Stimulated activated CD4-positive, alpha-beta T cell treated with anti-CD3 and anti-CD28 coated beads, TNF-alpha, amount 100 ng/mL, for 4 hours (primary cell): ENCODE measurements at places on chromosomes 13 and 19.

- DNase-seq: no peak
Observed at GRCh38 chr13:52931131-52931530, 82.7 kb upstream of the PCDH8 start.

- DNase-seq: peak; percentile 94
Observed at GRCh38 chr19:39539518-39540332, at the start of gene EID2. Gene EID2, minus strand, starts transcription at chr19:39540161. Its CDS starts 82 bp downstream, at chr19:39540079.

DNA sequence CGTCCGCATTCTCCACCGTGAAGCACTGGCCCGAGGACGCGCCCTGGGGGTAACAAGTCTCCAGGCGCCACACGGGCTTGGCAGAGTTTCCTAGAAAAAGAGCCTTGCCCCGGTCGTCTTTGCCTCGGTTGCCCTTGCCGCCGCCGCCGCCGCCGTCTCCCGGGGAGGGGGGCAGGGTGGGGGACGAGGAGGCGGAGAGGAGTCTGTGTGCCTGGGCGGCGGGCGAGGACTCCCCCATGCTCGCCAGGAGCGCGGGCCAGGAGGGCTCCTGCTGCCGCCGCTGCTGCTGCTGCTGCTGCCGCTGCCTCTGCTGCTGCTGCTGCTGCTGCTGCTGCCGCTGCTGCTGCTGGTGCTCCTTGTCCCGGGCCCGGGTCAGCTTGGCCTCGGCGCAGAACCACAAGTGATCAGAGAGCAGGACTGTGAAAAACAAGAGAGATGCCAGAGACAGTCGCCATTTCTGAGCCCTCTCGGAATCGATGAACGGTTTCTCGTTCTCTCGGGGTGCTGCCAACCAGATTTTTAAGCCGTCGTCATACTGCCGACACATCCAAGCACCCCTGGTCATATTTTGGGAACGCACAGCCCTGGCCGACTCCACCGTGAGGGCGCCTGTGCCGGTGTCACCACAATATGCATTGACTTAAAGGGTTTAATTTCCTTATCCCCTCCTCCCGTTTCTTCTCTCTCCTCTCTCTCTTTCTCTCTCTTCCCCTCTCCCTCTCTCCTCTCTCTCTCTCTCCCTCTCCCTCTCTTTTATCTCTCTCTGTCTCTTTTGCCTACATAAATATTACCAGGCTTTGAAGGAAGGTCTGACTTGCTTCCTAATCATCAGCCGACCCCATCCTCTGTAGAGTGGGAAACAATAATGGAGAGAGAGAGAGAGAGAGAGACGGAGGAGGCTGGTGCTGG, 349.1 kb downstream of the LIG4 start:
- DNase-seq: no peak

DNA sequence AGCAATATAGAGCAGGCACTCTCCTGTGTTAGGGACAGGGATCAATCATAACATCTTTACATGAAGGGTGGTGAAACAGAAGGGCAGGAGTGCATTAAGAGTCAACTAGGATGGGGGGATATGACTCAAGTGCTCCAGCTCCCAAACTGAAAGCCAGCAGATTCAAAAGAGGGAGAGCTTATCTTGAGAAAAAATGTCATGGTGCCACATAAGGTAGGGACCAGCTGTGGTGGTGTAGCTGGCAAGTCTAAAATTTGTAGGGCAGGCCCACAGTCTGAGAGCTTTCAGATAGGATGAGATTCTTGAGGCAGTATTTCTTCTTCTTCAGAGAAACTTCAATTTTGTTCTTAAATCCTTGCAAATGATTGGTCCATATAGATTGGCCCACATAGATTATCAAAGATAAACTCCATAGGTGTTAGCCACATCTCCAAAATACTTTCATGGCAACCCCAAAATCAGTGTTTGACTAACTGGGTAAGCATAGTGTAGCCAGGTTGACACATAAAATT, 19.1 kb downstream of the DNAJC15 start:
- DNase-seq: no peak

DNA sequence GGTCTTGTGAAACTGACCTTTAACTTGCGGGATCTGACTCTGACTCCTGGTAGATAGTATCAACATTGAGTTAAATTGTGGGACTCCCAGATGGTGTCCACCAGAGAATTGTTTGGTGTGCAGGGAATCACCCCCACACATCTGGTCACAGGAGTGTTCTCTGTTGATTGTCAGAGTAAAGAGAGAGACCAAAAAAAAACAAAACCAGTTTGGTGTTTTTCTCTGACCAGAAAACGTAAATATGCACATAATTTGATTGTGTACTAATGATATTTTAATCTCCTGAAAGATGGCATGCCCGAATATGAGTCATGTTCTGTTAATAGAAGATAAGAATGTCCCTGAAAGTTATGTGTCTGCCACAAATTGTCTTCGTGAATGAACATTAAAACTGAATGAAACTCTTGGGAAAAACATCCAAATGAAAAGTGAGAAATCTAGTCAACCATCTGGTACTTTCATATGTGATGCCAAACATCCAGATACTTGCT, 118.5 kb upstream of the GPC6 start:
- DNase-seq: no peak
